ENCODE measurements at places on chromosomes 6 and 20. TPM values are rescaled to one million over a fixed set of nuclear protein-coding genes. Genes with fewer than 3 reads are reported as not detected.
A peak's percentile ranks its signal among the peaks of the same experiment; 100 is the strongest.

Gene RAET1L
- total RNA-seq = not detected

- peak; percentile 12 for DNase-seq
Measured at GRCh38 chr6:88725111-88725975, 238.1 kb downstream of the RNGTT start.

GRCh38 chr20:50146732-50147662 is 6.5 kb downstream of the PEDS1 start:
- peak; percentile 66 for DNase-seq

DNA sequence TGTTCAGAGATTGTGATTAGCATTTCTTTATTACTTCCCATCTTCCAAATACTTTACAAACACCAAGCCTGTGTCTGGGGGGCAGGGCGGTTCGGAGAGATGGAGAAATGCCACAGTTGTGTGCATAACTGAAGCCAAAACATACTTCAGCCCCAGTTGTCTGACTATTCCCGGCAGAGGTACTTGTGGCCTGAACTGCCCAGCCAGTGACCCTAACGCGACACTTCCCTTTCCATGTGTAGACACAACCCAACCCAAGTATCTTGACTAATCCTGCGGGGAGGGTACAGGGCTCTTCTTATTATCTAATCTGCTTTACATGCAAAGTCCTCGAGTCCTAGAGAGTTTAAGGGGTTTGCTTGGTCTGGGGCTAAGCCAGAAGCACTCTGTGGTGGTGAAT is 46.2 kb downstream of the ISM1 start:
- no peak for DNase-seq

DNA sequence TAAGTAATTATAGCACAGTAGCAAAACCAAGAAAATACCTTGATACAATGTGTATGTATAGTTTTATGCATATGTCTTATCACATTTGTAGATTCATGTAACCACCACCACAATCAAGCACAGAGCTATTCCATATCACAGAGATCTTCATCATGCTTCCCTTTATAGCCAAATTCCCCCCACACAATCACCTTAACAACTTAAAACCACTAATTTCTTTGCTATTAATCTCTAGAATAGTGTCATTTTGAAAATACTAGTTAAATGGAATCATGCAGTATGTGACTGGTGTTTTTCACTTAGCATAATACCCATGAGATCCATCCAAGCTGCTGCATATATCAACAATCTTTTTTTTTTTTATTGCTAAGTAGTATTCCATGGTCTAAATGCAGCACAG is 8.2 kb downstream of the HLA-DRA start:
- no peak for DNase-seq

Gene MCCD1
- total RNA-seq = not detected

Gene TTI1
- total RNA-seq = 11.9 TPM

DNA sequence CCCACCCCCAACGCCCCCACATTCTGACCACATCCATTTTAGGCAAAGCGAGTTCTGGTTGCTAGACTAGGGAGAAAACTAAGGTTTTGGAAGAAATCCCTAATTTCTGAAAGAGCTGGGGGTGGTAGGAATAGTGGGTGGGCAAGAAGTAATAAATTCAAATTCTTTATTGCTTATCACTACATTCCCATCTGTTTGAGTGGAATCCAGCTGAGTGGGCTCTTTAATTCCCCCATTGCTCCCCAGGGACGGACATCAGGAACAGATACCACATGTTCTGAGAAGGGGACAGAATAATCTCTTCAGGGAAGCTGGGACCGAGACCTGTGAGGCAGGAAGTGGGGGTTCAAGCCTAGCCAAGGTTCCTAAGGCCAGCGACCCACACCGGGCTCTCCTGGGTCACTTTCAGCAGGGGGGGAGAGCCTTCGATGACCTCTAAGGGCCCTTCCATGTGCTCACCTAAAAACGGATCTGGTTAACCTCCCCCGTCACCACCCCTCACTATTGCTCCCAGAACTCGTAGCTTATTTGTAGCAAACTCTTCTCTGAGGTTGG is 42.3 kb upstream of the MRPS10 start:
- no peak for DNase-seq

DNA sequence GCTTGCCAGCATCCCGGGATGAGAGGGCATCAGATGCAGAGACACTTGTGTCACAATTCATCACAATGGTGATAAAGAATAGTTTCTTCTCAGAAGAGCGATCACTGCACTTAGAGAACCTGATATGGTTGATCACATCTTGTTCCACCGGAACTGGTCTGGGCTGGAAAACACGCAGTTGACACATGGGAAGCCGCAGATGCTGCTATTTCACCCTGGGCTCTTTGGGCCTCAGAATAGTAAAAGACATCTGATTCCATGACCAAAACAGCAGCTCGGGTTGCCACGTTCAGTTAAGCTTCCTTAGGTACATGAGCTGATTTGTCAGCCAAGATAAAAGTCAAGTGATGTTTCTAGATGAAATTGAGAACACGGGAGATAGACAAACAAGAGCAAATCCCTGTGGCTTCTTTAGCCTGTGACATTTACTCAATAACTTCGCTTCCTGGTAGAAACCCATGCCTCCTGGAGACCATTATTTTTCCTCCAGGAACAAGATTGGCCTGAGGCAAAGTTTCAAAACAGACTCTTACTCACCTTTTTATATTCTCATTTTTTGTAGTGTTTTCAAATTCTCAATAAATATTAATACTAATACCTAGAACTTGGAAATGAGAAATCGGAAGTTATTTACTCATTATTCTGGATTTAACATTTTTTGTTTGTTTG is 59.4 kb downstream of the TRMT6 start:
- peak; percentile 79 for DNase-seq

Gene CDSN
- not detected for total RNA-seq

- DNase-seq = no peak
Measured at GRCh38 chr6:148765898-148766808, 19.3 kb downstream of the UST start.

Gene DSE
- total RNA-seq = 10.3 TPM

- DNase-seq = no peak
Measured at GRCh38 chr20:36214684-36215256, 21.5 kb upstream of the AAR2 start.

- DNase-seq = no peak
Measured at GRCh38 chr6:168336967-168337366, 17.4 kb upstream of the DACT2 start.

- DNase-seq = peak; percentile 75
Measured at GRCh38 chr6:109690373-109690736, 647 bp downstream of the AK9 start.

GRCh38 chr6:22784601-22785410 is 215.4 kb downstream of the HDGFL1 start:
- no peak for DNase-seq

DNA sequence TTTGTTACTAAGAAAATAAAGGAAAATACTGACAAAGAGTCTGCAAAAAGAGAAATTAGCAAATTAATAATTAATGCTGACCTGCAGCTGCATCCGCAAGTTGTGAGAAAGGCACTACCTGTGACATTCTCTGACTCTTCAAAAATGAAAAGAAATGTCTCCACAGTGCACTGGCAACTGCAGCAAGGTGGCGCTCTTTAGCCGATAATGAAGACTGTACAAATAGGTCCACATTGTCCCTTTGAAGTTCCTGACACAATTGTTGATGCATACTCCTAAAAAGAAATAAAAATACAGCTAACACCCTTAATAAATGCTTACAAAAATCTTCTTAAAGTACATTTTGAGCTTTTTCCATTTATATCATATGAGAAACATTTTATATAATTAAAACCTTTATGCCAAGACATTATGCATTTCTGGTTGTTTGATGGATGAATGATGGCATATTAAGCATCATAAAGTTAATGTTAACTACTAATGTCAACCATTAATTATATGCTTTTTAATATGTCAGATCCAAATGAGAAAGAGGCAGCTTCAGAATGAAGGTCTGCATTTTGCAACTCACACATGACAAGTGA is 96.5 kb downstream of the MMS22L start:
- DNase-seq = peak; percentile 21

DNA sequence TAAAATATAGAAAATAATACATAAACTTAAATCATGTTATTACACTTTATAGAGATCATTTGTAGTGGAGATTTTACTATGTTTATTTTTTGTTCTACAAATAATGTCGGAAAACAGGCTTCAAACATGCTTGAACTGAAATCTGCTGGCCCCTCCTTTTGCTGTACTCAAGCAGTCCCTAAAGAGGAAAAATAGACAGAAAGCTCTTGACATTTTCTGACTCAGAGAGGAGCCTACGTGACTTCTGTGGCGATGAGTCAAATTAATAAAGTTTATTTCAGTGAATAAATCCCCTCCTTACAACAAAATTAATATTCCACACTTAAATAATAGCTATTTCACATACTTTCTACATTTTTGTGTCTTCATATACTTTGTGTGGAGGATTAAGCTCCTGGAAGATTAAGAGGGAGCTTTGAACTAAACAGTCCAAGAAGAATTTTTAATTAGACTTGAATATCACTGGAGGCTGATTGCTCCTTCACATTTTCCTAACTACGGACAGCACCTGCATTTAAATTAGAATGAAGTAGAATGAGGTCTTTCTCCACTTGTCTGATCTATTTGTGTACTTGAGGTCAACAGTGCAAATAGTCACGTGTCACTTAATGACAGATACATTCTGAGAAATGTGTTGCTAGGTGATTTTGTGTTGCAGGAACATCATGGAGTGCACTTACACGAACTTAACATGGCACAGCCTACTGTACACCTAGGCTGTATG is 1.7 kb upstream of the TREM1 start:
- no peak for DNase-seq

DNA sequence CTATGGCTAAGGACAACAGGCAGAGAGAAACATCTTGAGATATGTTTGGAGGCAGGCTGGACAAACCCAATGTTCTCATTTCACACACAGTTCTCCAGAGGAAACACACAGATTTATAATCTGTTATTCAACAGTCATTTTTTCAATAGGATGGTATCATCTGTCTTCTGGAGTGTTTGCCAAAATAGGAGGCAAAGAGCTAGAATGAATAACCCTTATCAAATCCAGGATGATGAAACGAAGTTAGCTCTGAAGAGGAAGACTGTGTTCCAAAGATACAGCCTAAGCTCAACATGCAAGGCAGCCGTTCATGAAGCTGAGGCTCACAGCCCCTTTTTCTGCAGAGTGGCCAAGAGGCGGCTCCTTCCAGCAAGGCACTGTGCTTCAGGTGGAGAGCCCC is 70.8 kb downstream of the PPP1R3G start:
- DNase-seq = no peak

DNA sequence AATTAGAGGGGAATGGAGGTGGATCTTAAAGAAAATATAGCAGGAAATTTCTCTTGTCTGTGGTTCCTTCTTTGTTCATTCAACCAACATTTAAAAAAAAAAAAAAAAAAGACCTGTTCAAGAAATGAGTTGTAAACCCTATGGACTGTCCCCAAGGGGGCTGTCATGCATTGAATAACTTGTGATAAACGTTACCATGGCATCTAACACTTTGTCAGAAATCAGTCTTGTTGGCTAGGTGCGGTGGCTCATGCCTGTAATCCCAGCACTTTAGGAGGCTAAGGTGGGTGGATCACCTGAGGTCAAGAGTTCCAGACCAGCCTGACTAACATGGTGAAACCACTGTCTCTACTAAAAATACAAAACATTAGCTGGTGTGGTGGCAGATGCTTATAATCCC is 381.7 kb downstream of the BCKDHB start:
- no peak for DNase-seq

- DNase-seq = no peak
Measured at GRCh38 chr20:400128-400453, 8.0 kb upstream of the RBCK1 start.

Data from psoas muscle (tissue), 8 donors.